ENCODE measurements at places on chromosomes 3 and 15.

- DNase-seq: peak; percentile 23
These were observed 601 bp downstream of the ACTL6A start for GRCh38 chr3:179563271-179563783.

- no peak for DNase-seq
These were observed 88.4 kb upstream of the PLSCR4 start for GRCh38 chr3:146339349-146339748.

DNA sequence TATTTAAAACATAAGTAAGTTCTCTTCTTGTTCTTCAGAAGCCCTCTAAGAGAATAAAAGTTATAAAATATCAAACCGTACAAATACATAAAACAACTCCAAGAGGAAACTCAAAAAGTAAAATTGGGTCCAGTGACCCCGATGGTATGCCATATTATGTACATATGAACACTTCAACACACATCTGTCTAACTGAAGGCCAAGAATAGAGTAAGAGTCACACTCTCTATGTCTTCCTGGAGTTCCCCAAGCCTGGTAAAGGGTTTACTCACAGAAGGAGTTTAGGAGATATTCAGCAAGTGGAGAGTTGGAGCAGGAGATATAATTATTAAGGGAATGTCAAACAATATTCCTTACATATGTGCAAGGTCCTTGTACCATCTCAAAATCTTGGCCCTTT, 101.3 kb upstream of the EIF1B start:
- no peak for DNase-seq

DNA sequence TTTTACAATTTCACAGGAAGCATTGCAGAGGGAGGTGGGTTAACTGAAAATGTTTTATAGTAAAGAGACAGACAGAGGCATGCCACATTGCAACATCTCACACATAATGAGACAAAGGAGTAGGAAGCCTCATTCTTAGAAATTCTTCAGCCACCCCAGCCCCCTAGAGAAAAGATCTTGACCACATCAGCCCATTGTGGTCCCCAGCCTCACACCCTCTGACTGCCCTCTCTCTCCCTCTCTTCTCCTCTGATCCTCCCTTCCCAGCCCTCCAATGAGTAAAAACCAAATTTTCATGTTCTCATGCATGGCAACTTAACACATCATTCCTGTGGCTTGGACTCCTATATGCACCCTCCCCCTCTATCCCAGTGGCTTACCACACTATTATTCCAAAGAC, 174.1 kb downstream of the UACA start:
- DNase-seq: no peak

Data from AG09319 (cell line).